ENCODE measurements at places on chromosomes 1 and 21.
A peak's percentile ranks its signal among the peaks of the same experiment; 100 is the strongest.

- DNase-seq = no peak
Measured at GRCh38 chr21:26117324-26117971, 53.1 kb downstream of the APP start.

DNA sequence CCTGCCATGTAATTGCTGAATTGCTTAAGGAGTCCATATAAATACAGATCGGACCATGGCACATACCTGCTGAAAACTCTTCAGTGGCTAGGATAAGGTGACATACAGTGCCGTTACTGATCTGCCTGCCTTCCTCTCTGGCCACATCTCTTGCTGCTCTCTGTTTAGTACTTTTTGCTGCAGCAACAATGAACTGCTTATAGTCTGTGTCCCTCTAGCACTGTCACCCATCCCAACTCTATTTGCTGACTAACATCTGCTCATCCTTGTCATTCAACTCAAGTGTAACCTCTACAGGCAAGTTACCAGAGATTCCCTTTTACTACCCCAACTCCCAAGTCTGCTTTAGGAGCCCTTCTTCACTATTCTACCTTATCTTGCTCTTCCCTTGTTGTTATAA lies 65.6 kb downstream of the GTF2B start:
- no peak for DNase-seq

DNA sequence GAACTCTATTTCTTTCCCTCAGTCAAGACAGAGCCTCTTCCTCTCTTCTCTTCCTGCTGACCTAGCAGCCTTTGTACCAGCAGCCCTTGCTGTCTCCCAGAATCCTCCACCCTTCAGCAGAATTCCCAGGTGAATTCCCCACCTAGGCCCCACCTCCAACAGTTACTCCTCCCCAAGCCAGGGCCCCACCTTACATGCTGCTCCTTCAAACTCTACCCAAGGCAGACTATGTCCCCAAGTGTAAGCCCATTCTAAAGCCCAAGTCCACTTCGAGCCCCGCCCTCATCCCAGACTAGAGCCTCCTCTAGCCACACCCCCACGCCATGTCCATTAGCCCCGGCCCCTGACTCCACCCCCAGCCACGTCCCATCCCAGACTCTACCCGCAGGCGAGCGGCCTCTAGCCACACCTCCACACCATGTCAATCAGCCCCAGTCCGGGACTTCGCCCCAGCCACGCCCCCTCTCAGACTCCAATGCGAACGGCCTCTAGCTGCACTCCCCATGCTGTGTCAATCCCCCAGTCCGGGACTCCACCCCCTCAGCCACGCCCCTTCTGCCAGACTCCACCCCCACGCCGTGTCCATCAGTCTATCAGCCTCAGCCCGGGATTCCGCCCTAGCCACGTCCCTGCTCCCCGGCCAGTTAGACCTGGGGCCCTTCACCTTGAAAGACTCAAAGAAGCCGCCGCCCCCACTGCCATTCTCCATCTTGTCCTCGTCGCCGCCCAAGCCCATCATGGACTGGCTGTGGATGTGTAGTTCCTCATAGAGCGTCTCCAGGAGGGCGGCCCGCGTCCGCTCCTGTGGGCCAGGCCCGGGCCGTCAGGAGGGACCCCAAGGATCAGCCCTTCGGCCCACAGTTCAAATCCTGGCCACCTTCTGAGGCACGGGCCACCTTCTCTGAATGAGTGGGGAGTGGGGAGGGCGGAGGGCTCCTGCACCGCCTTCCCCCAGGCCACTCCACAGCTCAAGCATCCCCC lies 61.3 kb downstream of the RAP1GAP start:
- peak; percentile 70 for DNase-seq

GRCh38 chr1:11337580-11338073 lies 64.6 kb downstream of the UBIAD1 start:
- no peak for DNase-seq

Data from fibroblast of skin of right quadriceps (primary cell).